ENCODE measurements at places on chromosomes 5 and 9.
A peak's percentile ranks its signal among the peaks of the same experiment; 100 is the strongest.

DNA sequence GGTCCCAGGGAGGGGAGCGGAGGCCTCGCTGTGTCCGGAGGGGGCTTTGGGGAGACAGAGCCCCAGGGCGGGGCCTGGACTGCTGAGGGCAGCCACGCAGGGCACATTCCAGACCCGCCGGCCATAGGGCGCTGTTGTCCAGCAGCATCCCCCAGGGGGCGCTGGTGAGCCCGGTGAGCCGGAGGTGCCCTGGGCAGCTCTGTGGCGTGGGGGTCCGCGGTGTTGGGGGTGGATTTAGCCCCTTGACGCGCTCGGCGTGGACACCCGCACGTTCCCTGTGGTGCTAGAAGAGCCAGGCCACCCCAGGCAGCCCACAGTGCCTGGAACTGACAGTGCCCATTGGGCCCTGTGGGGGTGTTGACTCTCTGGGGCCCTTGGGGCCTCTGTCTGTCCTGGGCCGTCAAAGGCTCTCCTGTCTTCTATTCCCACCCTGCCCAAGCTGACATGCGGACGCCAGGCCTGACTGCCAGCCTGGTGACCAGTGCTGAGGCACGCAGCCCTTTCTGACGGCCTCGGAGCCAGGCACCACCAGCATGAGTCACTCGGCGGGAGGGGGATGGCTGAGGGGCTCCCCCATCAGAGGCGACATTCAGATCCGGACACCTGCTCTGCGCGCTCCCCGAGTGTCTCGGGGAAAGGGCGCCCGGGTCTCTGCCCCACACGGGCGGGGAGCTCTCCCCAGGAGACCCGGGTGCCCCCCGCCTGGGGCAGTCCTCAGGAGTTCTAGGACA lies 23.9 kb downstream of the TPPP start:
- no peak for DNase-seq

GRCh38 chr5:32153723-32154122 lies 20.4 kb downstream of the GOLPH3 start:
- no peak for DNase-seq

DNA sequence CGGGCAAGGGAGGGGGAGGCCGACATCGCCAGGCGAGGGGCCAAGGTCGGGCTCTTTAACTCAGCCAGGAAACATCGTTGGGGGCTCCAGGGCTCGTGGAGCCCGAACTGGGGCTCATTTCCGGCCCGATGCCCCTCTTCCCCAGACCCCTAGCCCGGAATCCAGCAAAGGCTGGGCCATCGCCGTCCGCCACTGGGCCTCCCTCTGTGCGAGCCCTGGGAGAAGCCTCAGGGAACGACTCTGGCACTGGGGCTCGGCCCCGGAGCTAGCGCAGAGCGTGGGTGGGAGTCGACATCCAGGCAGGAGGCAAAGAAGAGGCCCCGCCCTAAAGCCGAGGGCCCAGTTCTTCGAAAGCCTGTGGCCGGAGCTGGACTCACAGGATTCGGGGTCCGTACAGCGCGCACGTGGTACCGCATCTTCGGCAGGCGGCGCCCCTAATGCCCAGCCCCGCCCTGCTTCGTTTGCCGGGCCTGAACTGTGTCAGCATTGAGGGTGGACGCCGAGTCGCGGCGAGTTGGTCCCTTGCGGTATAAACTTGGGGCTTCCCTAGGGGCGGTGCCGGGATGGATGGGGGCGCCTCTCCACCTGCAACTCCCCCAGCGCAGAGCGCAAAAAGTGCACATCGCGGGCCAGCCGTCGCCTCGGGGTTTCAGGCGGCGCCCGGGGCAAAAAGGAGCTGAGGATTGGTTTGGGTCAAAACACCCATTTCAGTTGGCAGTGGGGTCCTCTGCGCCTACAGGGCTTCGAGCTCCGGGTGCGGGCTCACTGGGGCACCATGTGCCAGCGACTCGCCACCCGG lies 3.6 kb upstream of the PAX5 start:
- DNase-seq = no peak

DNA sequence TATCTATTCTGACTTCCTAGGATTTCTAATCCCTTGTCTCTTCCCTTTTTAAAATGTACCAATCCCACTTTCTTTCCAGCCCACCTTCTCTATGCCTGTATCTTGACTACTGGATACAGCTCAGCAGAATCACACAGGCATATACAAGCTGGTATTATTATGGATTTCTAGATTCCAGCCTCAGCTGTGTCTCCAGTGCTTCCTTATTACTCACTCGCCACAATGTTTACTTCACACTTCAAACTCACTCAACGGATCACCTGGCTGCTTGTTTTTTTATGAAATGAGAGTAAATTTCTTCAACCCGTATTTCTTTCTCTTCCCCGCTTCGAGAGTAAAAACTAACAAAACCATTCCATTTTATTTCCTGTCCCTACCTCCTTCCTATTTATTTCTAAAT lies 38.8 kb downstream of the CWC27 start:
- DNase-seq = no peak

DNA sequence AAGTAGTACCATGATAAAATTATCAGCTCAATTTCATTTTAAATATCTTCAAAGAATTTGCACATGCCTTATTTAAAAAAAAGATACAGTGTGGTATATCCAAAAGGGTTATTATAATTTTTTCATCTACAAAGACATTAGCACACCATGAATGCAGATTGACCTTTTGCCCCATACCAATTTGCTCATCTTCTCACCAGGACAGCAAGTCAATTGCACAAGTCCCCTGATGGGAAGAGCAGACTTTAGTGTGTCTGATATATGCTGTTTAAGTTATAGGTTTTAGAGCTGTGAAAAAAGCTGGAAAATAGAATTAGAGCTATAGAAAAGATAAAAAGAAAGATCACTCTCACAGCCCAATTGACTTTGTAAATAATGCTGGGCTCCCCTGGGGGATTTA lies 325.8 kb upstream of the CDH6 start:
- DNase-seq = no peak

- DNase-seq = no peak
Observed at GRCh38 chr5:150218693-150219035, 28.8 kb downstream of the SLC6A7 start.

DNA sequence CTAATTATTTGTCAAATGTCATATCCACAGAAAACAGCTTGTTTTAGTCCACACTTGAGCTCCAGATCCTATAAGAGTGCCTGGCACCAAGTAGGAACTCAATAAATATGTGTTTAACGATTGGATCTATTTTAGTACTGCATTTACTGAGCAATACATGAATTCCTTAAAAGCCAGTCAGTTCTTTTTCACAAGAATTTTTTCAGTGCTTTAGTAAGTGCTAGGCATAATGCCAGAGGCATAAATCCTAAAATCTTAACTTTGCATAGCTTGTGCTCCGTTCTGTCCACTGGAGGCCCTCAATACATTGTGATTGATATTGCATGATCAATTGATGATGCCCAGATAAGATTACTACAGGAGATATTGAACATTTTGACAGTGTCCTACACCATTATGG lies 67.3 kb upstream of the PCSK5 start:
- DNase-seq = no peak

DNA sequence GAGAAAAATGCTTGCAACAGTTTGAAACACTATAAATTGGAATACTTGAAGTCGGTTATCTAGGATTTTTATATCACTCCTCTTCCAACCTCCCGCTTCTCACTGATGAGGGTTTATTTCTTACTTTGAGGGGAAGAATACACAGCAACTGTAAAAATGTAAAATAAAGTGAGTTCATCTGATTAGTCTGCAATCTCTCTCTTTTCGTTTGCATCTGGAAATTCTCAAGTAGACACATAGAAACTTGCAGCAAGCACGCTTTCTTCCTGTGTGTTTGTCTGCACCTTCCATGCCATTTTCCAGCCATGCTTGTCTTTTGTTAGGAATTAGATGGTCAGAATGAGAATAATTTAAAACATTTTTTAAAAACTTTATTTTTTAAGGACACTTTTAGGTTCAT lies 45.1 kb upstream of the TAF11L2 start:
- no peak for DNase-seq

DNA sequence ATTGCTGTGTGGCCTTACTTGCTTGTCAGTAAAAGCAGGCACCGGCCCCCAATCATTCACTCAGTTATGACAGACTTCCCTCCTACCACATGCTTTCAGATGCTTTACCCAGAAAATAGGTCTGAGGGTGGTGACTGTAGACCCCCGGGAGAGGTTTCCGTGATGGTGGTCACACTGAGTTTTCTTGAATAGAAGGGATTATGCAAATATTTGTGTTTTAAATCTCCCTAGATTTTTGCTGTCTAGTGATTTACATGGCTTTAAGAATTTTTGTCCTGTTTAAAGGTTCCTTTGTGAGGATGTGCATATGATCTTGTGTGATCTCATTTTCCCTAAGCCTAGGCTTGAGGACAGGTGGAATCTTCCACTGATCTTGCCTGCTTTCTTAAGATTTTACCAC lies 281.7 kb downstream of the FANCC start:
- no peak for DNase-seq

DNA sequence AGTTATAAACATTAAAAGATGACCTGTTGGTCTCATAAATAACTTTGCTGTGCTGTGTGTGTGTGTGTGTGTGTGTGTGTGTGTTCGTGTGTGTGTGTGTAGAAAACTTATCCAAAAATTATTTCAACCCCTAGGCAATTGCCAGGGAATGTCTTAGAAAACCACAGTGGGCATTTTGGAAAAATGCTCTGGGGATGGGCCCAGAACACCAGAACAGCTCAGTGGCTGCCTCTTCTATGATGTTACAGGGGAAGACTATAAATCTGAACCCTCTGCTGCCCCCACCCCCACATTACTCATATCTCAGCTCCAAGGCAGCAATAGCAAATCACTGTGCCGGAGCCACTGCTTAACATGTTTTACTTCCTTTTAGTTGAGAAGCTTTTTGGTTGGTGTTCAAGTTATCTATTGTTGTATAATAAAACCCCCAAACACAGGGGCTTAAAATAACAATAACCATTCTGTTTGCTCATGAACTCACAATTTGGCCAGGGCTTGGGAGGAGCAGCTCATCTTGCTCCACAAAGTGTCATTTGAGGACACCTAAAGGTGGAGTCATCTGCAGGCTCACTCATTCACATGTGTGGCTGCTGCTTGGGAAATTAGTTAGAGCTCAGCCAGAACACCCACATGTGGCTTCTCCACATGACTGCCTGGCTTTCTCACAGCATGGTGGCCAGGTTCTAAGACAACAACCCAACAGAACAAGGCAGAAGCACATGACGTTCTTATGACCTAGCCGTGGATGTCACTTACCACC lies 40.4 kb downstream of the ACTBL2 start:
- DNase-seq = no peak

DNA sequence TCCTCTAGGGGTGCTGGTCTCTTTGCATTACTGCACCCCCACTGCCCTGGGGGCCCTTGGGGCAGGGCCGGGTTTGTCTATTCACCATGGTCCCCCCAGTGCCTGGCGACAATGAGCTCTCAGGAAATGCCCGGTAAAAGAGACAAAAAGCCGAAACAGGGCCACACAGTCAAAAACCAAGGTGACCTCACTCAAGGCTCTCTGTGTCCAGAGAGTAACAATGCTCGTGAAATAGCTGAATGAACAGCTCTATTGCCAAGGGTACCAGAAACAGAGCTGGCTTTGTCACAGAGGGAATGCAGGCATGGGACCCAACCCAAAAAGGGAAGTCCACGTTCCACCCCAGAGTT lies 16.0 kb downstream of the SH3PXD2B start:
- peak; percentile 20 for DNase-seq

- no peak for DNase-seq
Observed at GRCh38 chr9:84062538-84062937, 81.9 kb downstream of the RMI1 start.

DNA sequence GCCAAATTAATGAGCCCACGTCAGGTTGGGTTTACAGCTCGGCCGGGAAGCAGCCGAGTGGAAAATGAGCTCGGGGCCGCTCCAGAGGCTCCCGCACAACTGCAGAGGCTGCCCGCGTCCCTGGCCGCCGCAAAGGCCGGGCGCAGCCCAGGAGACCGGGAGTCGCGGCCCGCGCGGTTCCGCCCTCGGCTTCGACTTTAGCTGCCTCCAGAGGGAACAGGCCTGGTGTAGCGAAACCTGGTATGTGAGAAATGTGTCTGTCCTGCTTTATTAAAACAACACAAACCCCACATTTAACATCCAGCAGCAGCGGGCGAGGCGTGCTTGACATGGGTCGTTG lies 66.2 kb downstream of the FOXD1 start:
- no peak for DNase-seq

- no peak for DNase-seq
Observed at GRCh38 chr9:92095236-92095635, 20.0 kb downstream of the SPTLC1 start.

DNA sequence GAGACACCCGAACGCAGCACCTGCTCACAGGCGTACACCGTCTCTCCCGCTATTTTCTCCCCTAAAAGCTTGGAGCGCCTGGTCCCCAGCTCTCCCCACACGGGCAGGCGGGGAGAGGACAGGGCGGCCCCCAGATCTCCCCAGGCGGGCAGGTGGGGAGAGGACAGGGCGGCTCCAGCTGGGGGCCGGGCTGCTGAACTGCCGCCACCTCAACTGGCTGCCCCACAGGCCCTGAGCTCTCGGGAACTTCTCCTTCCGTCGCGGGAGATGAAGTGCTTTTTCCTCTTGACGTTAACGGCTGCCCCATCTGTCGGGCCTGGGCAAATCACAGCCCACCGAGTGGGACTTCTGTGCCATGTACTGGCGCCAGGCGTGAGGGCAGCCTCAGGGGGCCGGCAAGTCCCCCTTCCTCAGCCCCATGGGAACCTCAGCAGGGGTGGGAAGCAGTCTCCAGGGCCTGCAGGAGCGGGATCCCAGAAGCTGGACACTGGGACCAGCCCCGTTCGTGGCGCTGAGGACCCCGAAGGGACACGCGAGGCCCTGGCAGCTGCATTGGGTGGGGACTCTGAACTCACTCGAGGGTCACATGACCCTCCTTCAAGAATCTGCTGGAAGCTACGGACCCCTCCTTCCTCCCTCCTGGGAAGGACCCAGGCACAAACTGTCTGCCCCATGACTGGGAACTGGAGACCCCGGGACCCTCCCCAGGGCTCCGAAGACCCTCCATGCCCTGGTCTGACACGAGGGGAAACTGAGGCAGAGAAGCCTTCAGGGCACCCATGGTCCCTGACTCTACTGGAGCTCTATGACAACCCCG lies 5.7 kb upstream of the EGFL7 start:
- DNase-seq = peak; percentile 11

GRCh38 chr5:38831909-38832308 lies 13.9 kb upstream of the OSMR start:
- no peak for DNase-seq

GRCh38 chr9:131960311-131960710 lies 119.4 kb downstream of the MED27 start:
- no peak for DNase-seq

DNA sequence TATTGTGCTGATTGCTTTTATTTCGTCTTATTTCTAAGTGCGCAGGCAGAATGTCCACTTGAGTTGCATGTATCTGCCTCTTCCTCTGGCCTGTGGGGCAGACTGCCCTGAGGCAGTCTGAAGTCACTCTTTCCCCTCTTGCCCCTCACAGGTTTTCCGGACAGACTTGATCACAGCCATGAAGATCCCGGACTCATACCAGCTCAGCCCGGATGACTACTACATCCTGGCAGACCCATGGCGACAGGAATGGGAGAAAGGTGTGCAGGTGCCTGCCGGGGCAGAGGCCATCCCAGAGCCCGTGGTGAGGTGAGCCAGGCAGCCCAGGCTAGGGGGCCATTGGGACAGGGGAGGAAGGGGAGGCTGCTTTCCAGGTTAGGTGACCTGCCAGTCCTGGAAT lies 26.4 kb downstream of the JADE2 start:
- DNase-seq = no peak

- DNase-seq = no peak
Observed at GRCh38 chr5:169567079-169567478, 16.5 kb upstream of the SPDL1 start.
